ENCODE measurements at places on chromosomes 1 and 21.

GRCh38 chr21:33872881-33873515, 42.6 kb downstream of the ATP5PO start:
- DNase-seq, result no peak

GRCh38 chr1:78892260-78892840, 114.2 kb downstream of the ADGRL4 start:
- peak; percentile 55 for DNase-seq

GRCh38 chr1:201544710-201545109, 5.8 kb downstream of the NAV1 start:
- no peak for DNase-seq

GRCh38 chr1:79041666-79042065, 35.1 kb upstream of the ADGRL4 start:
- DNase-seq, result peak; percentile 11

GRCh38 chr1:26626994-26627393, 68.8 kb upstream of the ARID1A start:
- no peak for DNase-seq

GRCh38 chr1:95604771-95605170, 370.8 kb downstream of the RWDD3 start:
- DNase-seq, result no peak

GRCh38 chr1:57848406-57848805, 424.5 kb upstream of the DAB1 start:
- no peak for DNase-seq

GRCh38 chr1:185444676-185445075, 127.6 kb upstream of the IVNS1ABP start:
- DNase-seq, result no peak

GRCh38 chr1:241733899-241734298, 81.8 kb downstream of the WDR64 start:
- no peak for DNase-seq

DNA sequence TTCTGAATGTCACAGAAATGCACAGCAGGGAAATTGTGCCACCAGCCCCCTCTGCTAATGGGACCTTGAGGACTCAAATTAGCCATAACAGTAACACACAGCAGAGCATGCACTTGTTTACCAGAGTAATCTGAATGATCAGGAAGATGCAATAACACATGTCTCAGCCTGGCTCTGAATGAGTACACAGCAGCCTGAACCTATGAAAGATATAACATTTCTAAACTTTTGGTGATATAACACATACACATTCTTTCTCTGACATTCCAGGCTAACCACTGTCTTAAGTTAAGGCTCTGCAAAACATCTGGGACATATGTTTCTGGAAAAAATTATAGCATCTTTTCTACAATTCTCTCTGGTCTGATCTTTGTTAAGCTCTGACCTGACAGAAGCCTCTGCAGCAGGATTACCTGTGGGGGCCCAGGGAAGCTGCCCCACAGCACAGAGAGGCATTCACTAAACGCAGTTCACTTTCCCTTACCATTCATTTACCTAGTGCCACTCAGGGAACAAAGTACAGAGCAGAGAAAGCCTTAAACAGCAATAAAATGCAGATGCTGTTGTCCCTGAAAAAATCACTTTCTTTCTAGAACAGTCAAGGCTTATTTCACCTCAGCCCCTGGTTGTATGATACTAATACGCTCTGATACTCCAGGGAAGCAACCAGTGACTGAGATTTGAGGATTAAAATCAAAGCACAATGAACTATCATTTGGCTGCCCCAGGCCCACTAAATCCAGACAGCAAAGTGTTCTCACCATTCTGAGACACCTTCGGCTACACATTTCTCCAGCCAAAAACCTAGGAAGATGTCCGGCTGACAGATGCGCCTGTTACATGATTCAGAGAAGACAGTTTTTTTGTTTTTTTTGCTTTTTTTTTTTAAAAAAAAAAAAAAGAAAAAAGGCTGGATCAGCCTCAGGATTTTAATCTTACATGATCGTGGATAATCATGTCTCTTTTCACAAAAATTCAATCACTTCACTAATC, 54.0 kb upstream of the CNN3 start:
- peak; percentile 79 for DNase-seq

GRCh38 chr1:224774378-224774777, 155.1 kb upstream of the DNAH14 start:
- no peak for DNase-seq

DNA sequence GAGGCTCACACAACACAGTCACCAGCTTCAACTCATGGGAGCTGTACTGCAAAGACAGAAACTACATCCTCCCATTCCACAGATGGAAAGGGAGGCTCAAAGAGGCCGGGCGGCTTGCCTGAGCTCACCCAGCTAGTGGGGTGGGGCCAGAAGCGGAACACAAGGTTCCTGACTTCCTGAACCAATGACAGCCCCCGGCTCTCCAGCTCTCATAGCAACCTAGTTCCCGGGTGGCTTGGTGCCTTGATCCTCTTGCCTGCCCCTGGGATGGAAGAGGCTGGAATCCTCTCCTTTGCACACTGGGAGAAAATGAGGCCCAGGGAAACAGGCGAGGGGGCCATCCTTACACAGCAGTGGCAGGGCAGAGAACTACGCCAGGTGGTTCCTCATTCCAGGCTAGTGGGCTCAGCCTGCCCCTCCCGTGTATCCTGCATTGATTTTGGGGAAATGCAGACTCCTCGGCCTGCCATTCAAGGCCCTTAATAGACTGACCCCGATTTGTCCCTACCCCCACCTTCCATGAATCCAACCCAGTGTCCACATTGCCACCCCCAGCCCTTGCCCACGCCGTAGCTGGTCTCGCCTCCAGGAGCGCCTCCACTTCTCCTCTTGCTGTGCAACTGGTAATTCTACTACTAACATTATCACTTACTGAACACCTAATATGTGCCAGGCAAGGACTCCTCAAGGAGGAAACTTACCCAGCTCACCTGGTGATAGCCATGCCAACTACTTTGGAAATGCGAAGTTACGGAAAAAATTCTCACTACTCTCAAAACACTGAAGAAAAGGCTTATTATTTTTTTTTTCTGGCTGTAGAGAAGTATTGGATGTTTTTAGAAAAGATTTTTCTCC, 5.0 kb downstream of the RAP1GAP start:
- no peak for DNase-seq

DNA sequence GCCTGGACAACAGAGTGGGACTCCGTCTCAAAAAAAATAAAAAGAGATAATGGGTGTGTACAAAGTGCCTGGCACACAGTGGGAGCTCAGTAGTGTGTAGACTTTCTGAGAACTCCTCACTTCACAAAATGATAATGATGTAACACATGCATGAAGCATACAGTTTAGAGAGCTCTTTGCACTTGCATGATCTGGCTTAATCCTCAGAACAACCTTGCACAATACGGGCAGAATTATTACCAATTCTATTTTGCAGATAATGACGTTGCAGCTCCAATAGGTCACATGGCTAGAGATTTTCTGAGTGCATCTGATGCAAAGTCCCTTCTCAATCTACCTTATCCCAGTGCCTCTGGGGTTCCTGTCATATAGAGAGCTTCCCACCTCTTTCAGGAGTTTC, 71.4 kb downstream of the CD247 start:
- DNase-seq, result no peak

- no peak for DNase-seq
Measured at GRCh38 chr1:29397981-29398380, 161.7 kb downstream of the PTPRU start.

GRCh38 chr1:151171190-151171589, 4.6 kb downstream of the TMOD4 start:
- DNase-seq, result no peak

DNA sequence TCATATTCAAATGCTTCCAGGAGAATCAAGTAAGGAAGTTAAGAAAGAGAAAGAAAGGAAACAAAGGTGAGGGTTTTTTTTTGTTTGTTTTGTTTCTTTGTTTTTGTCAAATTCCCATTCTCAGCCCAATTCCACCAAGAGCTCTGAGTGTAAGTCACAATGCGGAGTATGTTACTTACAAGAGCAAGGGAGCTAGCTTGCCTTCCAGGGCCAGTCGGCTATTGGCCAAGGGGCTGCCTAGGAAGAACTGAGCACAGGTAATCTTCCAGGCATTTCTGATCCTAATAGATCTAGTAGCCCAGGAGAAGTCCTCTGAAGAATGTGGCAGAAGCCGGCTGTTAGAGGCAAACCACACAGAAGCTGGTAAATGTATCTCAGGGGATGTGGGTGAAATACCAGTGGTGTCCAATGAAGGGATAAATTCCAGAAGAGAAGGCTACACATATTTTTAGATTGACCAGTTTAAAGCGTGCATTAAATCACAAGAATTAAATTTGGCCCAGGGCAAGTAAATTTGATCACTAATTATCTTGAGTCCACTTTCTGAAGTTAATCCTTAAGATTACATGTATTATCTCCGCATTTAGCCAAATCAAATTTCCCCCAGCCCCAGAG, 239.6 kb upstream of the ADAMTS5 start:
- no peak for DNase-seq

GRCh38 chr1:30750731-30751291, 6.8 kb downstream of the LAPTM5 start:
- no peak for DNase-seq

GRCh38 chr1:12344596-12345349, 114.9 kb downstream of the VPS13D start:
- DNase-seq, result no peak

DNA sequence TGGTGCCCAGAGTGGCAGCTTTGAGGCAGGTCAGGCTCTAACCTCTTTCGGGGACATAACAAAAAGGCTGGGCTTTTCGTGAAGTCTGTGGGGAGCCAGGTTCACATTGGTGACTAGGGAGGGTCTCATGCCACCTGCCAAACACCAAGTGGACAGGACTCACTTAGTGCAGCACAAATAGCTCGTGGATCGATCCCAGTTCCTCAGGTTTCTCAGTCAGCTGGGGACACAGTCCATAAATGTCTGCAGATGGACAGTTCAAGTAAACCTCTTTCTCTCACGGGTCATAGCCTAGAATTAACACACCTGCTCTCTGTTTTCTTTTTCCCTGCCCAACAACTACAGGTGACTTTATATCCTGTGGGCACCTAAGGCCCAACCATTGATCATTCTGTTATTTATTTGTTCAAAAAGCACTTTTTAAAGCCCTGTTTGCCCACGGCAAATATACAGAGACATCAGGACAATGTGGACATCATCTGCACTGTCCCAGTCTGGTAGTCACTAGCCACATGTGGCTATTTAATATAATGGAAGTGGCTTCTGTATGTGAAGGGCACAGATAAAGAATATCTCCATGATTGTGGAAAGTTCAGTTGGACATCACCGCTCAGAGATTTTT, 53.5 kb downstream of the CAPN2 start:
- no peak for DNase-seq

DNA sequence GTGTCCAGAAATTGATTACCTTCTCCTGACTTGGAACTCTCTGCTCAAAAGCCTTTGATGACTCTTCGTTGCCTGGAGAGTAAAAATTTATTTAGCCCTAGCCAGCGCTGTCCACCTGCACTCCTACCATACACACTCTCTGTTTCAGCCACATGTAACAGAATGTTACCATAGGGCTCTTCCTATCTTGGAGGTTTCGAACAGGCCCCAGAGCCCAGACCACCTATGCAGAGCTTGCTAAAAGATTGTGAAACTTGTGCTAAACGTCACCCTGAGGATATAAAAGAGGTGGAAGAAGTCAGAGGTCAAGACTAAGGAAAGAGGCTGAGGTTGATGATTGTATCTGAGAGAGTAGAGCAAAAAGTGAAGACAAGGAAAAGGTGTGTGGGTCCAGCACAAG, 237.0 kb upstream of the HOOK1 start:
- no peak for DNase-seq

DNA sequence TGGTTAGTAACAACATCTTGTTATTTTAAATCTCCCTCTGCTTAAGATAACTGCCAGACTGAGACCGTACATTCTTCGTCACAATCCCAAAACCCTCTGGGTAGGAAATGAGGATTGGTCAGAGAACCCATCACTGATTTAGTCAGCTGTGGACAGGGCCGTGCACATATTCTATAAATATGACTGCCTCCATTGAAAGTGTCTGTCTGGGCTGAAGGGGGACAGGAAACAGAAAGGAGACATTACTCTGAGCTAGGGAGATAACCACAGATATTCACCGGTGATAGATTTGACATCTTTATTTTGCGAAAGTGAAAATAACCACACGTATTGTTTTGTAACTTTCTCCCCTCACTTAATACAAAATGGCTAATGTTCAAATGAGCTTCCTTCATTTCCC, 36.9 kb upstream of the ST6GALNAC5 start:
- no peak for DNase-seq

GRCh38 chr1:41517062-41517438, 32.6 kb upstream of the EDN2 start:
- no peak for DNase-seq

DNA sequence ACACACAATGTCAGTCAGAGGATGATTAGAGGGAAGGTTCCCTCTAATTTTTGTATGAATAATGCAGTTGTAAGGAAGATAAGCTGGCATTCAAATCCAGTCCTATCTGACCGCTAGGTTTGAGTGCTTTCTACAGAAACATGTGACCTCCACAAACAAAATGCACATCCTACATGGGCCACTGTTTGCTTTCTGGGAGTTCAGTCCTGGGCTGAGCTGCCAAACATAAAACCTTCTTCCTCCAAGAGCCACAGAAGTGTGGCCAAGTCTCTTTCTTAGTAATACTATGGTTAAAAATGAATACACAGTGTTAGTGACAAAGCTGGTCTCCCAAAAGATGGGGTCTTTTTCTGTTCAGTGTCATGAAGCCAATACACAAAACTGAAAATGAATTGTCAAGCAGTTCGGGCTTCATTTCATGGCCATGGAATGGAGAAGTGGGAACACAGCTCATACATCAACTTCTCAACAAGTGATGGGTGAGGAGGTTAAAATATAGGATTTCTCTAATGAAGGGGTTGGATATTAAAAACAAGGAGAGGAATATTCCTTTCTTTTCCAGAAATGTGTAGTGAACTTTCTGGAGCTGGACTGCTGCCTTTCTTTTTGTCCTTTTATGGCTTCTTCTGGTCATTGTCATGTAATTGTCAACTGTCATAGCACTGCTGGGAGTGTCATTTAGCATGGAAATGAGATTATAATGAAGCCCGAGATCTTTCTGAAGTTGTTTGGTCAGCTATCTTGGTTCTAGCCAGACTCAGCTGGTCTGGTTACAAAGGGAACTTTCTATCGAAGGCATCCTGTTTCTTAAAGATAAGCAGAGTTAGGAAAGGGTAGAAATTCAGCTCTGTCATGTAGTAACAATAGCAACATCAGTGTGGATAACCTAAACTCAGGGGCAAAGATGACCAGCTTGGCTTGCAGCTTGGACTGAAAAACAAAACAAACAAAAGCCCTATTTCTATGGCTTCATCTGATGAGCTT, 135.1 kb downstream of the CHD1L start:
- no peak for DNase-seq

DNA sequence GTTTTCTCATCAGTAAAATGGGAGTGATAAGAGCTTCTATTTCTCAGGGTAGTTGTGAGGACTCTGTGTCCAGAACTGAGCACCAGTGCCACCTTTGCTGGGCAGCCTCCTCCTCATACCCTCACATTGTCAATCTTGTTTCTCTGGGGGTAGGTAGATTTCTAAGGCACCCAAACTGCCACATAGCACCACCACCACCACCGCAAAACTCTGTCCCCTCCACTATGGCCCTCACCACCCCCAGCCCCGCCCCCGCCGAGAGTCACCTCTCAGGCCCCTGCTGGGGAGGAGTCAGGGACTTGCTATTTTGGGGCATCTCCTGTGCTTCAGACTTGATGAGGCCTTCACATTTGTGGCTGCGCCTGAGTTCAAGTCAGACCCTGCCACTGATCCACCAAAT, 549.2 kb downstream of the PTPRU start:
- no peak for DNase-seq
